ENCODE measurements at places on chromosomes 12 and 14.

DNA sequence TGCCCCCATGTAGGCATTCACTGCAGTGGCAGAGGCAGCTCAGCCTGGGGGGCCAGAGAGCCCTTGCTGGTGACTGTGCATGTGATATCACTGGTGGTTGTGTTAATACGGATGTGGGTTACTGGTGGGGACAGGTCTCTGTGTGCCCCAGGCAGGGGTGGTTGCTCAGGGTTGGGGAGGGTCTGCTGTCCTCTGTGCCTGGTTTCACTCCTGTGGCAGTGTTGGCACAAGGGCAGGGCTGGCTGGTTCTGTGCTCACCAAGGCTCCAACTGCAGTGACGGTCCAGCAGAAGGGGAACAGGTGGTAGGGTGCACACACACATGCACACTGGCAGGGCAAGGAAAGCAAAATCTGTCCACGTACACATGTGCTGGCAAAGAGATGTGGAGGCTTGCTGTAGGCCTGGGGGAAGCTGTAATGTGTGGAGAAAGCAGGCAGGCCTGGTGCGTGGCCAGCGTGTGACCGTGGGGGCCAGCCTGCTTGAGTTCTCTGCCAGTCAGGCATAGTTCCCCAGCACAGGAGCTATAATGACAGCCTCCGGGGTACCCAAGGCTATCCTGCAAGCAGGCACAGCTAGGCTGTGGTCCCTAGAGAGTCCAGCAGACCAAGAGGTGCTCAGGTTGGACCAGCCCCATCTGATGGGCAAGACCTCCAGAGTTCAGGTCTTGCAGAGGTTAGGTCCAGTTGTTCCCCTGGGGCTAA lies 254.6 kb downstream of the FBXL14 start:
- DNase-seq, result no peak

GRCh38 chr12:15152456-15152855 lies 68.8 kb downstream of the RERG start:
- no peak for DNase-seq

DNA sequence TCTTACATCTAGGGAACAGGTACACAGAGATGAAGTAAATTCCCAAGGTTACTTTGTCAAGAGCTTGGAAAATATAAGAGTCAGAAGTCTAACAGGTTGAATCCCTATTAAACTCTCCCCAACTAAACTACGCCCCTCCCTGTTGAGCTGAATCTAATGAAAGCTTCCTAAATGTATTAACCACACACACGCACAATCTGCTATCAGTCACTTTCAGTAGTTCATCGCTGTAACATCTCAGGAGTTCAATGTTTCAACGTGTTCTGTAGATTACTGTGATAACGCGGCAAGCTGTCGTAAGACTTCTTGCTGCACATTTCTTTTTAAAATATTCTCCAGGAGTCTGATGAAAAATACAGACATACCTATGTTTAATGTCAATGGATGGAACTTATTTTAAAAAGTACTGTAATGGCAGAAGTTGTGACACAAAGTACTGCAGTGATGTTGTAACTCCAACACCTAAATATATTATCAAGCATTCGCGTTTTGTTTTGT lies 612 bp upstream of the SLC25A3 start:
- DNase-seq, result no peak

GRCh38 chr14:23020143-23021128 lies 10.5 kb upstream of the C14orf93 start:
- DNase-seq, result no peak

DNA sequence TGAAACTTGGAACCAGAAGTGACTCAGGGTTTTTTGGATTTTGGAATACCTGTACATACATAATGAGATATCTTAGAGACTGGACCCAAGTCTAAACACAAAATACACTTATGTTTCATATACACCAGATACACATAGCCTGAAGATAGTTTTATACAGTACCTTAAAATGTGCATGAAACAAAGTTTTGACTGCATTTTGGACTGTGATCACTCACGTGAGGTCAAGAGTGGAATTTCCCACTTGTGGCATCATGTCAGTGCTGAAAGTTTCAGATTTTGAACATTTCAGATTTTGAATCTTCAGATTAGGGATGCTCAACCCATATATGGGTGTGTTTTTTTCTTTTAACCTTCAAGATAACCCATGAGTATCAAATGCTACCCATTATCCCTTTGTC lies 6.6 kb downstream of the SBNO1 start:
- no peak for DNase-seq

DNA sequence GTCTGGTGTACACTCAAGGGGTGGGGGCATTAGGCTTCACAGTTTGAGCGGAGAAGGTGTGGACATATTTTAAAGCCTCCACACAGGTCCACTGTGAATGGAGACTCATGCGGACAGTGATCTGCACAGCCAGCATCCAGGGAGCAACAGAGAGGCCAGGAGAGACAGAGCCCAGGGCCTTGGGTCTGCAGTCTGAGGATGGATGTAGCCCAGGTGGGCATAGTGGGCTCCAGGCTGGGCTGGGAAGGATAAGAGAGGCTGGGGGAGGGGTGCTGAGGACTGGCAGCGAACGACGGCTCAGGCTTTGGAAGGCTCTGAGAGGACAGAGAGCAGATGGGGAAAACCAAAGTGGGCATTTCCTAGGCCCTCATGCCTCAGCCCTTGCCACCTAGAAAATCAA lies 128.8 kb downstream of the PAPOLA start:
- no peak for DNase-seq

DNA sequence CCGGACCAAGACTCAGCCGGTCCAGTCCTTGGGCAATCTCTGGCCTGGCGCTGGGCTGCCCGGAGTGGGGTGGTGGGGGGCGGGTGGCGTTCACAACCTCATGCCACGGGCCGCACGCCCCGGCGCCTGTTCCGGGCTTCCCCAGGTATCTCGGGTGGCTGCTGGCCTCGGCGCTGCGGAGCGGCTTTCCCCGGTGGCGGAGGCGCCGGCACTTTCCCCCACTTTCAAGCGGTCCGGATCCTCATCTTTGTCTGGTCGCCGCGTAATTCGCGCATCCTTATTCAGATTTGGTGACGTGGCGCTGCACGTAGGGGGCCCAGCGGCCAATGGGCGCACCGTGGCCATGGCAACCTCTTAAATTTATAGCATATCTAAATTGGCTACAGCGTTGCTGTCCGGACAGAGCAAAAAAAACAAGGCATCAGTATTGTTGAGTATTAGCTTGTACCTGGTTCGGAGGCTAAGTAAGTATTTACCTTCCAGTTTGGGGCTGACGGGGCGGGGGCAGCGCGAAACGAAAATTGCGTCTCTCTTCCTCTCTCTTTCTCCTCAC lies at the start of gene LHX5:
Gene LHX5 (minus strand): TSS at position 253 of the 553 bp plus-strand sequence. CDS start 373 bp downstream, outside the sequence.
- no peak for DNase-seq

GRCh38 chr12:47065546-47065945 lies 13.9 kb upstream of the PCED1B start:
- no peak for DNase-seq

GRCh38 chr14:61104358-61104757 lies 123.3 kb downstream of the SLC38A6 start:
- DNase-seq, result no peak

DNA sequence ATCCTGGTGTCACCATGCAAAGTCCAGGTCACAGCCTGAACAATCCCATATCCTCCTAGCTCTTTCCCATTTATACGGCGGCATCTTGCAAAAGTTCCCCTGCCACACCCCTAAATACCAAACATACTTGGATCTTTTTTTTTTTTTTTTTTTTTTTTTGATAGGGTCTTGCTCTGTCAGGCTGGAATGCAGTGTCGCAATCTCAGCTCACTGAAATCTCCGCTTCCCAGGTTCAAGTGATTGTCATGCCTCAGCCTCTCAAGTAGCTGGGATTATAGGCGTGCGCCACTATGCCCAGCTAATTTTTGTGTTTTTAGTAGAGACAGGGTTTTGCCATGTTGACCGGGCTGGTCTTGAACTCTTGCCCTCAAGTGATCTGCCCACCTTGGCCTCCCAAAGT lies 451.3 kb downstream of the GLT1D1 start:
- DNase-seq, result no peak

GRCh38 chr14:93011650-93012325 lies 88.8 kb downstream of the CHGA start:
- DNase-seq, result no peak

DNA sequence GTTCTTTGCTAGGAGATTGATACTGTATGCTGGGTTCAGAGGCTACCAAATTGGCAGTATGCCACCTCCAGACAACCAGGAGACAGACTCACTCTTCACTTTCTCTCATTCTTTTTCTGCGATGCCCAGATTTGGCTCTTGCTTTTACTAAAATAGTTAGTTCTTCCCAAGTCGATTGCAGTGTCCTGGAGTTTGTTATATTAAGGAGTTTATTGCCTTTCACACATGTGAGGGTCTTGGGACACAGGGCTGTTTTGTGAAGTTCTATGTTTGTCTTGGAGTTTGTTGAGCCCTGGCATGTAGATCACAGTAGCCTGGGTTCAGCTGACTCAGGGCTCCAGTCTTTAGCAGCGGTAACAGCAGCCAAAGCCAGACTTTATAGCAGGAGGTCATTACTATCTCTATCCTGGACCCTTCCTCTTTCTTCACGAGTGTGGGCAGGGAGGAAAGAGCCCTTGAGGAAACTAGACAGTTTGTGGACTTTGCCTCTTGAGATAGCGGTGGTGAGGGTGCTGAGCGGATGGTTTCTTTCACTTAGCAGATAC lies 1.6 kb downstream of the MLEC start:
- DNase-seq, result no peak

GRCh38 chr12:54521293-54522060 lies 23.9 kb downstream of the NCKAP1L start:
- DNase-seq, result no peak

DNA sequence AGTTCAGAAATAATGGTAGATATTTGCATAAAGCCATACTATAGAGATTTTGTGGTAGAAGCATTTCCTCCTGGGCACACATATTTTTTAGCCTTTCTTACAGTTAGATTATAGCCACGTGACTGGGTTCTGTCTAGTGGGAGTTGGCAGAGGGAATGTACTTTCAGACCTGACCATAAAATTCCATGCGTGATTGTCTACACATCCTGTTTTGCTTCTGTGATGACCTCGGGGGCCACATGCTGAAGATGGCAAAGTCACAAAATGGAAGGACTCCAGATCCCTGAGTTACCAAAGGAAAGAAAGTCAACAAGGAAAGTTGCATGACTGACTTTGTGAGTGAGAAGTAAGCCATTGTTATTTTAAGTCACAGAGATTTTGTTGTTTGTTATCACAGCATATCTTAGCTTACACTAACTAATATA lies 14.6 kb upstream of the MIA2 start:
- peak; percentile 57 for DNase-seq

DNA sequence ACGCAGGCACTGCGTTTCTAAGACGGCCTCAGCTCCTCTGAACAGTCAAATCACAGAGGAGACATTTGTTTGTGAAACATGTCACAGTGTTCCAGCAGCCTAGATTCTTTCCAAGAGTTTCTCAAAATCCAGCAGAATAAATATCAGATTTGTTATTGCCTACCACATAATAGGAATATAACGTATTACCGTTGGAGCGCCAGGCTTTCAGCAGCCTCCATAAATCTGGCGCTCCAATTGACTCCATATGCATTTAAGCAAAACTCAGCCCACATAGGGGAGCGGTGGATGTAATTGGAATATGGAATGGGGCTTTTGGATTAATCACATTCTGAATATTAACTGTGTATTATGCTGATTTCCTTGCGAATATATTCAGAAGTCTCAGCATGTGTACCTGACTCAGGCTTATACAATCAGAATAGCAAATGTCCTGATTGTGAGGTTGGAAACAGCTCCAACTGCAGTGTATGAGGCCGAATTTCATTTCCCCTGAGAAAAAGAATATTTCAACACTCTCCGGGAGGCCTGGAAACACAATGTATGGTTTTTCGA lies 174.0 kb downstream of the ASCL4 start:
- DNase-seq, result no peak

GRCh38 chr14:34013721-34014060 lies 62.8 kb upstream of the EGLN3 start:
- no peak for DNase-seq

DNA sequence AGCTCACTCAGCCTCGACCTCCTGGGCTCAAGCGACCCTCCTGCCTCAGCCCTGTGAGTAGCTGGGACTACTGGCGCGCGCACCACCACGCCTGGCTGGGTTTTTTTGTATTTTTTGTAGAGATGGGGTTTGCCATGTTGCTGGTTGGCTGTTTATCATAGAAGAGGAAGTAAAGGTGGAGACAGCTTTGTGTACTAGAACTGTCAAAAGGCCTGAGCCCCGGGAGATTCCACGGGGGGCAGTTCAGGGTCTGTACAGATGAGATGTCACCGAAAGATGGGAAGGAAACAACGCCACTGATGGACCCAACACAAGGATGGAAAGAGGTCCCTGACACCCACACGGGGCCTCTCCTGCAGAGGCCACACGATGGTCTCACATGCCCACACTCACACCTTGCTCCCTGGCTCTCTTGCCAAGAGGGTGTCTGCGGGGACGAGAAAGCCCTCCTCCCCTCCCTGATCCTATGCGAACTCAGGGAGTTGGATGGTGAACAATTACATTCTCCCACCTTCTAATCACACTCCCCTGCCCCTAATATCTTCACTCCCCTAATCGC lies 66.6 kb downstream of the KDM2B start:
- no peak for DNase-seq

GRCh38 chr14:95761436-95761835 lies 47.5 kb upstream of the TCL1A start:
- DNase-seq, result no peak

DNA sequence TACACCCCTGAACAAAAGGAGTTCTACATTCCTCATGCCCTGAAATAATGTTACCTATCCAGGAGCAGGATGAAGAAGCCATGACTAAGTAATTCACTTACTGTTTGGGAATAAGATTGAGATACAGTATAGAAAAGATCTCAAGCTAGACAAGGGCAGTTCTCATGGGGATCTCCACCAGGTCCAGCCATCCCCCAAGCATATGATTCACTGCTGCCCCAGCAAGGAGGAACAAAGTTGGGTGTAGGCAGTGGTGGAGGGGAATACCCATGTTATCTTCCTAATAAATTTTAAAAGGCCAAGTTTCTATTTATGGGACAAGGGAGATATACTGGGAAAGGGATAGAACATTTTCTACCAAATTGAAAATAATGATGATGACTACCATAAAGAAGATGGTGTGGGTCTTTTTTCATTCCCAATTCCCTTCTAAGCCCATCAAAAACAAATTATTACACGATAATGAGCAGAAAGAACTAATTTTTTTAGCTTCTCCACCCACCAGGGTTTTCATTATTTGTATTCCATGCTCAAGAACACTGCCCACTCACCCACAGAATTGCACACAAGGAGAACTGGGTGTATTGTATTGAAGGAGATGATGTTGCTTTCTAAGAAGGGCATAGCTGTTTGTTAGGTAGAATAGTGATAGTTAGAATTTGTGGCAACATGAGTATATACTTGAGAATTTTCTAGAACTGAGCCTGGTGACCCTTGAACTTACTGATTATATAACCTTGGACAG lies 204.6 kb downstream of the BTG1 start:
- DNase-seq, result no peak

GRCh38 chr12:6559500-6559899 lies 3.7 kb upstream of the IFFO1 start:
- DNase-seq, result no peak

Data from astrocyte of the cerebellum (primary cell).